ENCODE measurements at places on chromosomes 1 and 21.

- DNase-seq = no peak
Observed at GRCh38 chr1:172326136-172326535, 94.3 kb upstream of the C1orf105 start.

GRCh38 chr1:24931468-24932231 is 1.6 kb upstream of the RUNX3 start:
- DNase-seq = no peak

DNA sequence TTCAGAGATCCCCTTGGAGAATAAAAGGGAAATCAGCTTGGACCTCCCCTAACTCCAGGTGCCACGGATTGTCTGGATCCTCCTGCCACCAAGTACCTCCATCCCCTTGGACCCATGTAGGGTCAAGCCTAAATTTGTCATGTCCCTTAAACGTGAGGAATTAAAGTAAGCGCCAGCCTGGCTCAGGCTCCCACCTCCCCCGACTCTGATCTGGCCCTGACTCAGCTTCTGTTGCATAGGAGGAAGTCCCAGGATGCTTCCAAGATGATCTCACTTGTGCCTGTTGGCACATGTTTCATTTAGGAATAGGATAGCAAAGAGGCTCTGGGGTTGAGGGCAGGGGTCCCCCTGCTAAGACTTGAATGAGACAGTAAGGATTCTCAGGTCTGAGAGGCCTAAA is 231.9 kb upstream of the JUN start:
- DNase-seq = no peak

DNA sequence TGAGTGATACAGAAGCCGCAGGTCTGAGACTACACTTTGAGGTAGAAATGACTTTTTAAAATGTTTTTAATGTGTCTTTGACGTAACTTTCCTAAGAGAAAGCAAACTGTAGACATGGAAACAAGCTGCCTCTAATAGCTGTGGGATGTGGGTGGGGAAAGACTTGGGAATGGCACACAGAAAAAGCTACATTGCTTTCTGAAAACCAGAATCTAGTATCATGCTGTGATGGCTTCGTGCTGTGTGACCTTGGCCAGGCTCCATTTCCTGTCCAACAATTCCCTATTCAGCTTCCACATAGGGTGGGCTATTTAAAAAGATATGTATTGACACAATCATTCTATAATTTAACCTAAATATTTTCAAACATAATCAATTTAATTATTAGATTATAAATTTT is 909.1 kb downstream of the NCAM2 start:
- no peak for DNase-seq

GRCh38 chr1:36389999-36390398 is 4.3 kb upstream of the STK40 start:
- DNase-seq = no peak

DNA sequence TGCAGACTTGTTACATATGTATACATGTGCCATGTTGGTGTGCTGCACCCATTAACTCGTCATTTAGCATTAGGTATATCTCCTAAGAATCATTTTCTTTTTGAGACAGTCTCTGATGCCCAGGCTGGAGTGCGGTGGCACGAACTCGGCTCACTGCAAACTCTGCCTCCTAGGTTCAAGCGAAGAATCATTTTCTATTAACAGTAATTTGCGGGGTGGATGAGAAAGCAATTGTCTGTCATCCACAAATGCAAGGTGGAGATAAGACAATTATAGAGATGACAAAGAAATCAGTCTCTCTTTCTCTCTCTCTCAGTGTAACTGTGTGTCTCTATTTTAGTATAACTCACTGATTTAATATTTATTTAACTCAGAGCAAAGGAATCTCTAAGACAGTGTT is 131.0 kb upstream of the KIAA1614 start:
- no peak for DNase-seq

- DNase-seq = no peak
Observed at GRCh38 chr1:67880056-67880601, 46.9 kb upstream of the GNG12 start.

GRCh38 chr1:116861137-116861536 is 48.6 kb upstream of the PTGFRN start:
- DNase-seq = no peak

GRCh38 chr1:206700445-206701036 is 15.8 kb downstream of the MAPKAPK2 start:
- DNase-seq = no peak

- DNase-seq = no peak
Observed at GRCh38 chr1:154777781-154778180, 92.3 kb downstream of the KCNN3 start.

DNA sequence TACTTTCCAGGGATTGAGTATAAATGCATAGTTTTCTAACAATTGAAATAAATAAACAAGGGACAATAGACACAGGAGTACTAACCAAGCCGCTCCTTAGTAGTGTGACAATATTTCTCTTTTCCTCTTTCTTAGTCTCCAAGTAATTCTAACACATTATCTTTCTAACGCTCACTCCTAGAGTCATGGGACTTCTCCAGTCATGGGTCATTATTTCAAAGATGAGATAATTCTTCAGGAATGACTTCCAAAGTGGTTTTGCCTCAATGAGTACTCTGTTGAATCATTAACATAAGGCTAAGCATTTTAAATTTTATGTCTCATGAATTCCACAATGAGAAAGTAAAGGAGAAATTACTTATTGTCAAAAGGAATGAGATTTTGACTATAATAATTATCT is 605.8 kb upstream of the ADAMTS5 start:
- DNase-seq = no peak

DNA sequence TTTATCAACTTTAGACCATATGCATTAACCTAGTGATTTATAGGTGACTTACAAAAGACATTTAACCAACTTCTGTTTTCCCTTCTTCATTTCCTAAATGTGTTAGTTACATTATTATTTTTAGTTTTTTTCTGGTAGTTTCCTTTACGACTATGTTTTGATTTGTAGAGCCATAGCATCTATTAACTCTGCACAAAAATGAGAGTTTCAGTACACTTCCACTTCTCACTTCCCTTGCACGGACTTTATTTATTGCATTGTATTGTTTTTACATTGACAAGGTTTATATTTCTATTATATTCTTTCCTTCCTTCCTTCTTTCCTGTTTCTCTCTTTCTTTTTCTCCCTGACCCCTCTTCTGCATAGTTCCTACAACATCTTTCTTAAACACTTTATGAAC is 14.7 kb downstream of the PKN2 start:
- DNase-seq = no peak

DNA sequence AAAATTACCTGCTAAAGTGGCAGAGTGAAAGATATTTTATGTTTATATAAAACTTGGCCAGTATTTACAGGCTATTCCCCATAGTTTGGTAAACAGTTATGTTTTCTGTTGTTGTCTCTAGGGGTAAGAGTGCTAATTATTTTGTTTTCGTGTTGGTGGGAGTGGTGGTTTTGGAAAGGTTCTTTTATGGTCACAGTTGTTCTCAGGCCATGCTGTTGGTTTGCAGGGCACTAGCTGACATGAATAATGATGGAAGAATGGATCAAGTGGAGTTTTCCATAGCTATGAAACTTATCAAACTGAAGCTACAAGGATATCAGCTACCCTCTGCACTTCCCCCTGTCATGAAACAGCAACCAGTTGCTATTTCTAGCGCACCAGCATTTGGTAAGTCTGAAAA is 92.5 kb downstream of the ITSN1 start:
- no peak for DNase-seq

- DNase-seq = no peak
Observed at GRCh38 chr1:239960366-239960765, 131.3 kb upstream of the FMN2 start.

DNA sequence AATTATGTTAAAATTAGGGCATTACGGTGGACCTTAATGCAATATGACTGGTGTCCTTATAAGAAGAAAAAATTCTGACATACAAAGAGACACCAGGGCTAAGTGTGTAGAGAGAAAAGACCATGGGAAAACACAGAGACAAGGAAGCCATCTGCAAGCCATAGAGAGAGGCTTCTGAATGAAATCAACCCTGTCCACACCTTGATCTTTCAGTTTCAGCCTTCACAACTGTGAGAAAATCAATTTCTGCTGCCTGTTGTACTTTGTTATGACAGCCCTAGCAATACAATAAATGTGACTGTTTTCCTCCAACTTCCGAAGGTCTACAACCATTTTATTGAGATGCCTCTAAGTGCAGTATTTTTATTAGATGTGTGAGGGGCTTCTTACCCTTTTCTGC is 1407.2 kb downstream of the MRPL39 start:
- no peak for DNase-seq

- DNase-seq = no peak
Observed at GRCh38 chr1:7681401-7681800, 89.7 kb upstream of the VAMP3 start.

GRCh38 chr1:234238060-234238459 is 135.2 kb upstream of the COA6 start:
- no peak for DNase-seq

- DNase-seq = no peak
Observed at GRCh38 chr1:31931593-31932225, 6.5 kb downstream of the PTP4A2 start.

Data from stimulated activated CD8-positive, alpha-beta memory T cell treated with anti-CD3 and anti-CD28 coated beads, Interleukin-2, amount 100 ng/mL, for 48 hours (primary cell).